MV-4-11 (cell line): ENCODE measurements at places on chromosomes 11 and 22.

GRCh38 chr22:25672289-25673084 is 69.5 kb upstream of the MYO18B start:
- DNase-seq: peak; percentile 13

DNA sequence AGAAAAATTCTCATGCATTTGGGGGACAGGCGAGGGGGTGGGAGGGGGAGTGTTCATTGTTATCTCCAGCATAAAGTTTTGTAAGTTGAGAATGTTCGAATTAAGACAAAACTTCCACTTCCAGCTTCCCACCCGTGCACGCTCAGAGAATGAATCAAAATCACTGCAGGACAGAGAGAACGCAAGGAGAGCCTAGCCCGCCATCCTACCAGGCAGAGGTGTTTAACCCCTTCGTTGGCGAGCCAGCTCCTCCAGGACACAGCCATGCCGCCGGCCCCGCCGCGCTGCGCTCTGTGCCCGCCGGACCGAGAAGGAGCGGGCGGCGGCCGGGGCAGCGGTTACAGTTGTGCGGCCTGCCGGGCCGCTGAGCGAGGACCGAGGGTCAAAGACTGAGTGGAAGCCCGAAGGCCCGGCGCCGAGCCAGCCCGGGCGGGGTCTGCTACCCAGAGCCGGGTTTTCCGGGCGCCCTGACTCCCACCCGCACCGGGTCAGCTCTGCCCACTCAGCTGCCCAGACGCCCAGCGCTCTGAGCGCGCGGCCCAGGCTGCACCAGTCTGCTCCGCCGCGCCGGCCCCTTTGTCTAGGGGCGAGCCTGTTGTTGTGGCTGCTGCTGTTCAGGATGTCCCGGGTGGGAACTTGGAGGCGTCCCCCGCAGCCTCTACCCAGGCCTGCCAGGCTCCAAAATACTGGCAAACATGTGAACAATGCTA is at the start of gene NOX4:
Gene NOX4 (minus strand): TSS at position 395 of the 710 bp plus-strand sequence. CDS start 129 bp downstream, at position 266.
- no peak for DNase-seq

- peak; percentile 59 for DNase-seq
Observed at GRCh38 chr11:45930031-45930794, 7.8 kb downstream of the LARGE2 start.

- peak; percentile 38 for DNase-seq
Observed at GRCh38 chr11:6746086-6746618, 25.6 kb downstream of the OR2AG2 start.

GRCh38 chr22:41561788-41562187 is 978 bp downstream of the CSDC2 start:
- DNase-seq: no peak

DNA sequence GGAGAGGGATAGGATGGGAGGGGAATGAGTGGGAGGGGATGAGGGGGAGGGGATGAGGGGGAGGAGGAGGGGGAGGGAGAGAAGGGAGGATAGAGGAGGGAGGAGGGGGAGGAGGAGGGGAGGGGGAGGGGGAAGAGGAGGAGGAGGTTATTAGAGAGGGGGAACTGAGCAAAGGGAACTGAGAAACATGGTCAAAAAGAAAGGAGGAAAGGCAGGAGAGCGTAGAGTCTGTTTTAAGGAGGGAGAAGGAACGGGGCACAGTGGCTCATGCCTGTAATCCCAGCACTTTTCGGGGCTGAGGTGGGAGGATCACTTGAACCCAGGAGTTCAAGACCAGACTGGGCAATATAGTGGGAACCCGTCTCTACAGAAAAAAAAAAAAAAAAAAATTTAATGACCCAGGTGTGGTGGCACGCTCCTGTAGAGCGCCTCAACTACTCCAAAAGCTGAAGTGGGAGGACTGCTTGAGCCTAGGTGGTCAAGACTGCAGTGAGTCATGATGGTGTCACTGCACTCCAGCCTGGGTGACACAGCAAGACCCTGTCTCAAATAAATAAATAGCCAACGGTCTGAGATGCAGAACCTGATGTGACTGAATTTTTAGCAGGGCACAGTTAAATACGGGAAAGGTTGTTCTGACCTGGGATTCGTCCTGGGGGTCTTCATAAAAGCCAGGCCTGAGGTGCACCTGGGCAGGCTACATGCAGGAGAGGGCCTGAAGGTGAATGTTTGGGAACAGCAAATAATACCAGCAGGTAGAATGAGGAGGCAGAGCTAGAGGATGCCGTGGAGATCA is 4.0 kb downstream of the B3GNT6 start:
- DNase-seq: peak; percentile 64

GRCh38 chr11:130560000-130560780 is 111.7 kb downstream of the ADAMTS15 start:
- DNase-seq: no peak

GRCh38 chr22:38074181-38075104 is 9.5 kb downstream of the SLC16A8 start:
- no peak for DNase-seq

- DNase-seq: peak; percentile 28
Observed at GRCh38 chr11:115500547-115501501, 3.4 kb downstream of the CADM1 start.

- no peak for DNase-seq
Observed at GRCh38 chr11:62267576-62267975, 2.4 kb upstream of the SCGB2A2 start.

DNA sequence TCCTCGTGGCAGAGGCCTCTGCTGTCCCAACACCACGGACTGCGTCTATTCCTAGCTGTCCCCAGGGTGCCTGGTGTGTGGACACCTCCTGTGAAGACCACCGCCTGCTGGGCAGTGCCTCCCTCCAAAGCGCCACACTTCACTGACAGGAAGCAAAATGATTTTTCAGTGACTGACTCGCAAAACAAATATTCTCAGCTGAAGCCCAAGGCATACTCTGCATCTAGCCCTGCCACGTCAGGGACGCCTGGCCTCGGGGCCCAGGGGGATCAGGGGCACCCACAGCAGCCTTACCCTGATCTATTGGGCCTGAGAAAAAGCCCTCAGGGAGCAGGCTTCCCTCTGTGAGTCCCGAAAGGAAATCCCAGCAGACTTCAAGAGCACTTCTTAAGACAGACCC is 2.2 kb downstream of the BRD1 start:
- no peak for DNase-seq

DNA sequence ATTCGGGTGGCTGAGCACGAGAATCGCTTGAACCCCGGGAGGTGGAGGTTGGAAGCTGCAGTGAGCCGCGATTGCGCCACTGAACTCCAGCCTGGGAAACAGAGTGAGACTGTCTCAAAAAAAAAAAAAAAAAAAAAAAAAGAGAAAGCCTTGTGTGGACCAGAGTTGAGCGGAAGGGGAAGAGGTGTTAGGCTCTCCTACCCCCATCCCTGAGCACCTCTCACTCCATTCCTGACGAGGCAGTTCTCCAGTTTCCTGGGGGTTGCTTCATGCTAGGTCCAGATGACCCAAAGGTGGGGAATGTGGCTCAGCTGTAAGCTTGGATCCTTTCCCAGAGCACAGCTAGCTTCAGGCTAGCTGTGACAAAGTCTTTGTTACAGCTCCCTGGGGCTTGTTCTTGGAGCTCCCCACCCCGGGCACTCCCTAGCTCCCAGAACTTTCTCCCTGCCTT is 8.8 kb upstream of the DNAL4 start:
- no peak for DNase-seq

- DNase-seq: no peak
Observed at GRCh38 chr11:121929581-121929980, 186.4 kb downstream of the BLID start.

GRCh38 chr11:78420796-78421209 is 3.2 kb upstream of the GAB2 start:
- DNase-seq: peak; percentile 54

DNA sequence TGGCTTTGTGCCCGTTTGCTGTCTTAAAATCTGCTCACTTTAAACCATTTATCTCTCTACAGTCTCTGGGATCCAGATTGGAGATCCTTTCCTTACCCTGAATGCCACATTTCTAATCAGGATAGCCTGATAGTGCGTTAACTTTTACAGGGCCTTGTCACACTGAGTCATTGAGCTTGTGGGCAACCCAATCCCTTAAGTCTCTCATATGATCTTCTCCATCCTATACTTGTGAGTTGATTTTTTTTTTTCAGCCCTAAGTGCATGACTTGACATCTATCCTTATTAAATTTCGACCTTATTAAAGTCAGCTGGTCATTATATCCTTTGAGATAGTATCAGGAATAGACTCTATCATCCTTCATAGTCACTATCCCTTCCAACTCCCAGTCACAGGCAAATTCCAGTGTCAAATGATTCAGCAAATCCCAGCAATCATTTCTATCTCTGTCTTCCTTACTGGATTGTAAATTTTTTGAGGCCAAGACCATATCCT is 57.7 kb downstream of the TEAD1 start:
- no peak for DNase-seq

- DNase-seq: no peak
Observed at GRCh38 chr11:122656631-122657101, 1.1 kb downstream of the UBASH3B start.

GRCh38 chr11:115338476-115338875 is 165.7 kb downstream of the CADM1 start:
- DNase-seq: peak; percentile 50

GRCh38 chr11:126233391-126233790 is 21.8 kb downstream of the FAM118B start:
- DNase-seq: no peak

GRCh38 chr22:44535362-44536095 is 37.5 kb upstream of the RTL6 start:
- no peak for DNase-seq

DNA sequence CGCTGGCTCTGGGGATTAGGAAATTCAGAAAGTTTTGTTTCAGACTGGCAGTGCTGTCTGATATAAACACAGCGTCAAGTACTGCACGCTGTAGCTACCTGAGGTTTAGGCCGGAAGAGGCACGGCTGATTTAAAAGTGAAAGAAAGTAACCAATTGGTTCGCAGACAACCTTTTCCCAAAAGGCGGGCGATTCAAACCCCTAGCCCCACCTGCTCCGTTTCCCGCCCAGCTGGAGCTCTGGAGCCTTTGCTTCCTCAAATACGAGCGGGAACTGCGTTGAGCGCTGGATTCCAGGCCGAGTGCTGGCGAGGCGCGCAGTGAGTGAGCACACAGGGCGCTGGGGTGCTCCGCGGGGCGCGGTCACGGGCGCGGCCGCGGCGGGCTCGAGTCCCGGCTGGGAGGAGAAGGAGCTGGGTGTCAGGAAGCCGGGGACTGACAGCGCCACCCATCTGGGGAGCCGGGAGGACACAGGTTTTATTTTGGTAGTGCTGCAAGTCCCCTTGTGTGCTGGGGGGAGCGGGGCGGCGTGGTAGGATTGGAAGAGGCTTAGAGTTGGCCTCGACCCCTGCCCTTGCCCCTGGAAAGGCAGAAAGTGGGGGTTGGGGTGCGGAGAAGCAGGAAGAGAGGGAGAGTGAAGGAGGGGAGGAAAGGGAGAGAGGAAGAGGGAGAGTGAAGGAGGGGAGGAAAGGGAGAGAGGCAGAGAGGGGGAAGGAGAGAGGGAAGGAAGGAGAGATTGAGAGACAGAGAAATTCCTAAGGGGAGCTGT is 2.1 kb downstream of the FAM111A start:
- DNase-seq: peak; percentile 89

DNA sequence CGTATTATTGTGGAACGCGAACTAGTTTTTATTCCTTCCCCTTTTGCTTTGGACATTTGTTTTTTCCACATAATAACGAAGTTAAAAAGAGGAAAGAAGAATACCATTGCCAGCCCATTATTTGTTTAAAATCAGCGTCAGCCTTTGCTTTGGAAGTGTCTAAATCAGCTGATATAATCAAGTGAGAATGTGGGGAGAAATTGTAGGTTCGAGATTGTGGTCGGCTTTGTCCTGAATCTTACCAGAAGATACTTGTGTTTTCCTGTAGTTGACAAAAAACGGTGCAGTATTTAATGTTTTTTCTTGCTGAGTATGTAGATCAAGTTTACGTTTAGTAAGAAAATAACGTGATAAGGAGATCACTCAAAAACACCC is 935 bp downstream of the ZNF143 start:
- peak; percentile 18 for DNase-seq

DNA sequence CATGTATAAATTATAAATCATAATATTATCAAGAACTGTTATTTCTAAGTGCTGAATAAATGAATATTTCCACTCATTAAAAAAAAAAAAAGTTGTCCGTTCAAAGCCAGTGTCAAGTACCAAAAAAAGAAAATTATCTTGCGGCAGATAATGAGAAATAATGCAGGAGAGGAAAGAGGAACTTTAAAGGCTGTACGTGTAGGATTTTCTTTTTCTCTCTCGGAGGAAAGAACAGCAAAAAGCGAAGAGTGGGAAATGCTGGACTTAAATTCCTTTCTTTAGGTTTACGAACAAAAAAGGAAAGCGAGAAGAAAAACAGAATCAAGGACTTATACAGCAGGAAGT is 999 bp upstream of the CCDC83 start:
- DNase-seq: no peak

DNA sequence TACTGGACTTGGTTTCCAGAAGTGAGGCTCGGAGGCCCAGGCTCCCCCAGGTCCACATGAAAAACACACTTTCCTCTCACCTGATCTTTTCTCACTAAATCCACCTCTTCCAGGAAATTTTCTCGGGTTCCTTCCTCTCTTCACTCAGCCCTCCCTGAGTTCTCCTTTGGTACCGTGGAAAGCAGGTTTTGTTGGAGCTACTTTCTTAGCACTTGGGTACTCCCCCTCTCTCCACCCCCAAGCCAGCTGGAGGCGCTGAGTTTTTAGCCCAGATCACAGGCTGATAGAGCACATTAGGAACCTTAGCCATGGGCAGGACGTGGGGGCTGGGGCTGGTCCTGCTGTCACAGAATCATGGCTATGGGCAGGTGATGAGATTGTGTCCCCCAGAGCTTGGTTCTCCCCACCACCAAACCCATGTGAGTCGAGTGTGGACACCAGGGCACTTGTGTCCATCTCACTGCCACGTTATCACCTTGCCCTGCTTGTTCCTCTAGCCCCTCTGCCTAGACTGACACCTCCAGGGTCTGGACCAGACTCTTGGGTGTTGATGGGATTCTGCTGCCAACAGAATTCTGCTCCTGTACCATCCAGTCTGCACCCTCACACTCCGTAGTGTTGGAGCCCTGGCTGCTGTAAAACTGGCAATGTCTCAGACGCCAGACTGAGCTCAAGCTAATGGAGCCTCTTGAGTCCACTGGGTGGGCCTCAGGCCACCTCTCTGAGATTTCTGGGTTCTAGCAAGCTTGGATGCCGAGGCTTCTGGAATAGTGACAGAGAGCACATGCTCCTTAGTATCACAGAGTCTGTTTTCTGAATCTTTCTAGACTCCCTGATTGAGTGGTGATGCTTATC is 74.9 kb upstream of the NARS2 start:
- DNase-seq: no peak

DNA sequence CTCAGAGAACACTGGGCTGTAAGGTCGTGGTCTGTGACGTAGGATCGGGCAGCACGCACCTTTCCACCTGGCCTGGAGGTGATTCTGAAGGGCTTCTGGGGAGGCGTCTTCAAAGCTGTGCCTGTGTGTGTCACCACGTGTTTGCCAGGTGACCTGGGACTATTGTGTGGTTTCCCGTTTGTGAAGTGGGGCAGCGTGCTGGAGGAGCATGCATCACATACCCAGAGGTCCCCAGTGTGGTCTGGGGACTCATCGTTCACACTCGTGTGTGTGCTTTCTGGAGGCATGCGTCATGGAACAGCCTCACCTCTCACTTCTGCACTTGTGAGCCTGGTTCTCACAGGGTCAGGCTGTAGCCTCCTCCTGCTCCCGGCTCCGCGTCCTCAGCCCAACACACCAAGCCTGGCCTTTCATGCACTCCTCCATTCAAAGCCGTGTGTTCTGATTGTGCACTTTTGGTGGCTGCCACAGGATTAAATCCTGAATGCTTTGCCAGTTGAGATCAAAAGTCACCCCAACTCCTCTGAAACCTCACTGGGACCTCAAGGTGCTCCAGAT is 106.3 kb downstream of the KCNQ1OT1 start:
- DNase-seq: no peak

- no peak for DNase-seq
Observed at GRCh38 chr11:70169632-70170031, 33.5 kb upstream of the FADD start.
